ENCODE measurements at places on chromosomes 3 and 15.

GRCh38 chr3:118882353-118882947, 152.2 kb downstream of the IGSF11 start:
- peak; percentile 19 for DNase-seq

- no peak for DNase-seq
These were observed 46.1 kb downstream of the AAGAB start for GRCh38 chr15:67208396-67208795.

GRCh38 chr3:82033186-82033585, 271.7 kb upstream of the GBE1 start:
- no peak for DNase-seq

DNA sequence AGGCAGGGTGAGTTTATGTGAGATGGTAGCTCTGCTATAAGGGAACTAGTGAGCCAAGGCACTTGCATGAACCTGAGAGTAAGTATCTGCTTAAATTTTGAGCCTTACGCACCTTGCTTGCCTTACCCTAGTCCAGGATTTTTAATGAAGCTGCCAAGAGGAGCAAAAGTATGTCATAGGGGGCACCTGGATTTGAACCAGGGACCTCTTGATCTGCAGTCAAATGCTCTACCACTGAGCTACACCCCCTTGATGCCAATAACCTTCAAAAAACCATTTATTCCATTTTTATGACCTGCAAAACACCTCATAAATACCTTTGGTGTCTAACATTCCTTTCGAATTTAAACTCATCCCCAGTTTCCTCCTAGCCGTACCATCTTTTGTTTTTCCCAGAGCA, 88.3 kb upstream of the ACP3 start:
- DNase-seq: peak; percentile 26

GRCh38 chr3:152192050-152192449, 76.7 kb upstream of the MBNL1 start:
- DNase-seq: no peak

DNA sequence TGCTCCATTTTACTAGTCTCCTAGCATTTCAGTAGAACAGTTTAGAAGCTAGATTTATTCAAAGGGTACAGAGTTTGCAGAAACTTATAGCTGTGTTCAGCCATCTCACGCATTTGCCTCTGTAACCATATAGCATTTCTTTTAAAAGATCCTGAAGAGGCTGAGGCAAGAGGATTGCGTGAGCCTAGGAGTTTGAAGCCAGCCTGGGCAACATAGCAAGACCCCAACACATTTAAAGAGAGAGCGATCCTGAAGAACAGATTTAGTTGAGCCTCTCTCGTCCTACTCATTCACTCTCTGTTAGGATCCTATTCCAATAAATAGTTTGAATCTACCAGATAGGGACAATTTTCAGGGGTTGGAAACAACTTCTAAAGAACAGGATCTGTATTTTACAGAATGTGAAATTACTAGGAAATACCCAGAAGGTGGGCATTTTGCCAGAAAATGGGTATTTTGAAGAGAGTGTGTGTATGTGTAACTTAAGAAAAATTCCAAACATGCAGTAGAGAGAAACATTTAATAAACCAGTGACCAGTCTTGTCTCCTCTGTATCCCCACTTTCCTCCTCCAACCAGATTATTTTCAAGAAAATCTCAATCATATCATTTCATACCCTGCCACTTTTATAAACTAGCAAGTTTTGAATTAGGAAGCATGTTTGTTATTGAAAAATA, 4.5 kb downstream of the EIF3J start:
- peak; percentile 75 for DNase-seq

DNA sequence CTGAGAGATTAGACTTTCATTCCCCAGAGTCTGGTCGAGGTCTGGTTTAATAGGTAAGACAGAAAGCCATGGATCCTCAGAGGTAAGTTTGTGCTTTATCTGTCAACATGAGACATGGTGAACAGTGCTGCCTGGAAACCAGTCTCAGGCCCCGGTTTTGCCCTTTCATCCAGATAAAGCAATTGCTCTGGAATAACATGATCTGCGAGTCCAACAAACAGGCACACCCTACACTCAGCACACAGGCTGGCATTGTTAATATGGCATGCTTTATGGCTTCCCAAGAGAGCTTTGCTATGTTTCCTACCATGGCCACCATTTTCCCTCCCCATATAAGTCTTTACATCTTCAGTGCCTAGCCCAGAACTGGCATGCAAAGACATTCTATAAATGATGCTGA, 30.1 kb upstream of the MNS1 start:
- DNase-seq: no peak

DNA sequence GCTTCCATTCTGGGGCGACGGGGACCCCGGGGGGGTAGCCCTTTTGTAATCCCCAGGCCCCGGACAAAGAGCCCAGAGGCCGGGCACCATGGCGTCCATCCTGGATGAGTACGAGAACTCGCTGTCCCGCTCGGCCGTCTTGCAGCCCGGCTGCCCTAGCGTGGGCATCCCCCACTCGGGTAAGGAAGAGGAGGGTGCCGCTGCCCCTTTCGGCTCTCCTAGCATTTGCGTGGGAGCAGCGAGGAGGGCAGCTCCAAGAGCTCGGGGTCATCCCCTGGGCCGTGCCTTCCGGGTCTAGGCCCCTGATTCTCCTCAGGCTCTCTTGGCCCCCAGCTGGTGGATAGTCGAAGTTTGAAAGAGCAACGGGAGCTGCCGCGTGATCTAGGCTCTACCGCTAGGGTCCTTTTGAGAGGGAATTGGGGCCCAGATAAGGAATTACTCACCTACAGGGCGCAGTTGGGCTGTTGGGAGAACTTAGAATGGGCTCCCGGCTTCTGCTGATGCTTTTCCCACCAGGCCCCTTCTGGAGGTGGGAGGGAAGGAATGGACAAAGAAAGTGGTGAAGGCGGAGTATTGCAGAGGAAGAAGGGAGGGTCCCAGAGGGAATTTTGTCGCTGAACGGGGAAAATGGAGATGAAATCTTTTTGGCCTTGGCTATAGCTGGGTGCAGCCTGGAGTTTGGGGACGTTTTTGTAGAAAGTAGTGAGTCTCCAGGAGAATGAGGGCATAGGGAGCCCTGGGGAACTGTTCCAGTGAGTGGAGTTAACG, 615 bp downstream of the VPS18 start:
- DNase-seq: peak; percentile 83

GRCh38 chr3:130425484-130425883, 80.0 kb downstream of the COL6A5 start:
- no peak for DNase-seq

DNA sequence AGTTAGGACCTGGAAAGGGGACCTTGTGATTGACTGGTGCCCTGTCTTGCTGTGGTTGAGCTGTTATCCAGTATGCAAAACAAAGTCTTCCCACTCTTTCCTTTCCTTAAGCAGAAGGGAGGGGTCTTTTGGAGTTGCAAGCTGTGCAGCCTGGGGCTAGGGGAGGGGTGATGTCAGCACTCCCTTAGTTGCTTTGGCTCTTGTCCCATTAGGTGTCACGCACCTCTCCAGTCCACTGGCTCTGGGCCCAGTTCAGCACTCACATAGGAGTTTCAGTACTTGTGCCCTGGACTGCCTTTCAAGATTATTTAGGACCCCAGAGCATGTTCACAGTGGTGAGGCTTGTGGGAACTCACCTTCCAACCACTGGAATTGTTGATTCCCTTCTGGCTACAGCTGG, 238.5 kb downstream of the DOCK3 start:
- no peak for DNase-seq

DNA sequence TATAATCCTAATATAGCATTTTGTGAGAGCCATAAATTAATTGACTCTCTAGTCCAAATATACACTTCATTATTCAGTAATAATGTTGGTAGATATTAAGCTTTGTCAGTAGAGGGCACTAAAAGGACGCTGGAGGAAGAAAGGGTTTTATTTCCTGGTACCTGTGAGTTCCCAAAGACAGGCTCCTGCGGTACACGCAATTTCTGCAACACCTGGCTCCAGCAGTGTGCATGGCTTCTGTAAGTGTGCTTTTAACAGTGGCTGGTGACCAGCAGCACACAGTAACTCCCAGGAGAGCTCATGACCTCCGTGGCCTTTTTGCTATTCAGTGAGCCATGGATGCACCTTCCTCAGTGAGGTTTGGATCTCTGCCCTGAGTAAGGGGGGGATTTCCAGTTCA, 338.3 kb upstream of the ZNF385D start:
- no peak for DNase-seq

GRCh38 chr3:17901893-17902292, 159.5 kb upstream of the TBC1D5 start:
- DNase-seq: no peak

- no peak for DNase-seq
These were observed 33.6 kb upstream of the TOPAZ1 start for GRCh38 chr3:44208086-44208485.

GRCh38 chr3:127427666-127428065, 139.8 kb upstream of the PRR20G start:
- no peak for DNase-seq

- DNase-seq: no peak
These were observed 3.7 kb downstream of the IFRD2 start for GRCh38 chr3:50288387-50289007.

GRCh38 chr3:155744626-155745324, at the start of gene PLCH1:
TSS of gene PLCH1 (minus strand) at chr3:155745071. CDS start at chr3:155704224, 40,847 bp downstream.
- DNase-seq: peak; percentile 15

DNA sequence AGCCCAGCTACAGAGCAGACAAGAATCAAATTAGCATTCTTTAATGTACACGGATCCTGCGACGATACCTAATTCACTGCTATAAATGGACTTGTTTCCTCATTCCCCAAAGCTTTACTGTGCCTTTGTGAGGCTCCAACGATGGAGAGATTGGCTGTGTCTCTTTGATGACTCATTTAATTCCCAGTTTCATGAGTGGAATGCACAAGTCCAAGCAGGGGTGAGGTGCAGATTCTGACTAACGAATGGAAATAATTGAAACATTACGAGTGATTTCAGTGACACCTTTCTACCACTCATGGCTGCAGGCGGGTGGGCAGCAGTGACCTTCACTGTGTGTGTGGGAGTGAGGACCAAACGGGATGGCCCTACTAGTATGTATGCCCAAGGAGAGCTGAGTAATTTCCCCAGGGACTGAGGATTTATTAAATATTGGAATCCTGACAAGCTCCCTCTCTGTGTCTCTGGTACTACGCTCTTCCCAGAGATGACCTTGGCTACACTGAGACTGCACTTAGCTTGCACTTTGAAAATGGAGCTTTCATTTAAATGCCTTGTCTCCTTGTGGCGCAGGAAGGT, 156.7 kb downstream of the CACNA2D3 start:
- DNase-seq: no peak

GRCh38 chr3:126472277-126473006, 3.2 kb downstream of the ZXDC start:
- DNase-seq: peak; percentile 90

- no peak for DNase-seq
These were observed 46.0 kb downstream of the SUCNR1 start for GRCh38 chr3:151919446-151919845.

GRCh38 chr15:65373163-65373651, 4.6 kb downstream of the IGDCC3 start:
- no peak for DNase-seq

- DNase-seq: no peak
These were observed 40.5 kb downstream of the SCN11A start for GRCh38 chr3:39011191-39011736.

DNA sequence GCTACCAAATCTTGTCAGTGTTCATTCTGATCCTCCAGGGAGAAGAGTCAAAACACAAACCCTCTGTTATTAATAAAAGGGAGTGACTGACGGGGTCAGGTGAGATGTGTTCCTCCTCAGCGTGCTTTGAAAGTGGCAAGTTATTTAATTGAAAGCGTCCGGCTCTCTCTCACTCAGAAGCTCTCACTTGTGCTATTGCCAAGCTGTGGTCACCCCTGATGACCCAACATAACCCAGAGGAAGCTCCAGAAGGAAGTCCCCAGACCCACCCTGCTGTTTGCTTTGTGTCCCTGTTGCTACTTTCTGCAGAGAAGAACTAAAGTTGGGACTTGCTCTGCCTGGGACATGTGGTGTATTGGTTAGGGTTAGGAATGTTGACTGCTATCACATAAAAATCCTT, 235.6 kb downstream of the EDEM1 start:
- DNase-seq: no peak

DNA sequence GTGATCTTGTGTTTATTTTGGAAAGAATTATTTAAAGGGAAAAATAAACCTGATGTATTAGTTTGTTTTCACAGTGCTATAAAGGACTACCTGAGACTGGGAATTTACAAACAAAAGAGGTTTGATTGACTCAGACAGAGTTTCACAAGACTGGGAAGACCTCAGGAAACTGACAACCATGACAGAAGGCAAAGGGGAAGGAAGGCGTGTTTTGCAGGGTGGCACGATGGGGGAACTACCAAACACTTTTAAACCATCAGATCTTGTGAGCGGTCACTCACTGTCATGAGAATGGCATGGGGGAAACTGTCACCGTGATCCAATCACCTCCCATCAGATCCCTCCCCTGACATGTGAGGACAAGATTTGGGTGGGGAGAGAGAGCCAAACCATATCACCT, 87.0 kb downstream of the TP63 start:
- no peak for DNase-seq

DNA sequence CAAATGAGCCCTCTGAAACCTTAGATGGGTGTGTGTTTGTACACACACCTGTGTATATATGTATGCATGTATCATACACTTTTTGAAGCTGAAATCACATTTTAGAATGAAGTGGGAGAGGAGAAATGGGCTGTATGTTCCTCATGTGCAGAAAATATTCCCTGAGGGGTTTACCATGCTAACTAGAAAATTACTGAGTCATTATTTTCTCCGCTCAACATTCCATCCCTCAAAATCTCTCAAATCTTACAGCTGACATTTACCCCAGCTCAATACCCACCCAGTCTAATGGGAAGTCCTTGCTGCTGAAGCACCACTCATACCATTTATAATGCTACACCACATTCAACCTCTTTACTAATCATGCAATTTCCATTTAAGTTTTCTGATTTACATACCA, 138.6 kb downstream of the P2RY1 start:
- DNase-seq: no peak

- DNase-seq: no peak
These were observed 133.6 kb downstream of the TIGIT start for GRCh38 chr3:114427285-114428043.

GRCh38 chr15:77019521-77020331, 24.8 kb downstream of the PSTPIP1 start:
- DNase-seq: no peak

DNA sequence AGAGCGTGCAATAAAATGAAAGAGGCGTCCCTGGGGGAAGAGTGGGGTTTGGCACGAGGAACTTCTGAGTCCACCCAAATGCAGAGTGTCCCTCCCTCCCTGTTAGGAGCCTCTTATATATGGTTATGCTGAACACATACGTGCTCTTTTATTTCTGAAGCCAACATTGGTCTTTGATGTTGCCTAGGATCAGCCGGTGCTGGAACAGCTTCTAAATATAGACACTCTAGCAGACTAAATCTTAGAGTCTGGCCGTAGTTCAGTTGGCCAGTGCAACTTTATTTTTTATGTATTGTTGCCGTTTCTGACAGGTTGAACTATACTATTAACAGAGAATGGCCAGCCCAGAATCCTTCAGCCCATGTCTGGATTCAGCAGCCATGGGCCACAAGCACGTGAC, 128.7 kb downstream of the GHSR start:
- DNase-seq: no peak

DNA sequence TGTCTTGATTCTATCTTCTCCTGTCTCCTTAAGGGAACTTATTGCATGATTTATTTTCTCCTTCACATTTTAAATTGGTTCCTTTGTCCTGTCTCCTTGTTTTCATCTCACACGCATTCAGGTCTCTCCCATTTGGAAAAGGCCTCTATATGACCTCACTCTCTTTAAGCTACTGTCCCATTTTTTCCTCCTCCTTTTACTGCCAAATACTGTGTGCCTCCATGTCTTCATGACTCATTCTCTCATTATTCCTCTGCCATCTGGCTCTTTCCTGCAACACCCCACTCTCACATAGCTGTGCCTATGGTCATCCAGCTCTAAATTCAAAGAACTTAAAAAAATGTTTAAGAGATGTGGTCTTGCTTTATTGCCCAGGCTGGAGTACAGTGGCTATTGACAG, 48.0 kb downstream of the TYRO3 start:
- DNase-seq: peak; percentile 94
